Type B pancreatic cell (in vitro differentiated cells): ENCODE measurements at places on chromosomes 11 and 22.

GRCh38 chr11:34192481-34193401 lies 87.3 kb downstream of the NAT10 start:
- DNase-seq, result no peak

DNA sequence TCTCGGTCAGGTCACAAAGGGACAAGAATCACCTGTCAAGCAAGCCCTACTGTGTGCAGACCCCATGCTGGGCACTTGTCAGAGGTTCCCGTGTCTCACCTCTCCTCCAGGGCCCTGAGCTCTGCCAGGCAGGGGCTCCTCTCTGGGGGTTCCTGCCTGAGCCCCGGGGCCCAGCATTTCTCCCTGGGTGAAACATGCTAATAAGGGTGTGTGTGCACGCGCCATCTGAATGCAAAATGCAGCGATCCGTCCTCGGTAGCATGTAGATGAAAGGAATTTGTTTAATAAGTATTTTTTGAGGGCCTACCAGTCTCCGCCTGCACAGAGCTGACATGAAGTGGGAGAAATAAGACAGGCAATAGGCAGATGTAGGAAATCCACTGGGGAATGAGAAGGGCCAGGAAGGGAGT lies 5.8 kb downstream of the ELFN2 start:
- no peak for DNase-seq

DNA sequence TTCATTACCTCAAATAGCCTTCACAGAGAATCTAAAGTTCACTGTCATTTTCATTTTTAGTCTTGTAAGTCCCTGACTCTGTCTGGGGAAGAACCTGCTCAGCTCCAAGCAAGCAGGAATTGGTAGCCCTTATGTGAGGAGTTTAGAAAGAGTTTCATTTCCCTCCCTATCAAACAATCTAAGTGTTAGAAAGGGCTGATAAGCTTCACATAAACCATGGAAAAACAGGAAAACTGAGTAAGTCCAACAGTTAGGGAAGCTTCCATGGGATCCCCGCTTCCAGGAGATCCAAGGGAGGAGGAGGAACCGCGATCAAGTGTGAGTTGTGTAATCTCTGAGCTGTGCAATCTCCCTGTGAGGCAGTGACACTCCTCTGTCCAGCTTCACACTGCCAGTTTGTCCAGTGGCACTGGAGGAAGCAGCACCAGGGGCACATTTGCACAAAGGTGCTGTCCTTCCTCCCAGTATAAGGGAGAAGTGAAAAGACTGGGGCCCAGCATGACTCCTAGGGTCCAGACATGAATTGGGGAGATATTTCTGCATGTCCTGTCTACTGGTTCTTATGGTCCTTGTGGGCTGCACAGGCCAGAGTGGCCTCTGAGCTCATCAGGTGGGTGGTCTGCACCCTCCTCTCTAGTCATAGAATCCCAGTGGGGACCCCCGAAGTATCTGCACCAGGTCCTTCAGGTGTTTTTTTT lies 4.3 kb downstream of the PRAME start:
- no peak for DNase-seq

DNA sequence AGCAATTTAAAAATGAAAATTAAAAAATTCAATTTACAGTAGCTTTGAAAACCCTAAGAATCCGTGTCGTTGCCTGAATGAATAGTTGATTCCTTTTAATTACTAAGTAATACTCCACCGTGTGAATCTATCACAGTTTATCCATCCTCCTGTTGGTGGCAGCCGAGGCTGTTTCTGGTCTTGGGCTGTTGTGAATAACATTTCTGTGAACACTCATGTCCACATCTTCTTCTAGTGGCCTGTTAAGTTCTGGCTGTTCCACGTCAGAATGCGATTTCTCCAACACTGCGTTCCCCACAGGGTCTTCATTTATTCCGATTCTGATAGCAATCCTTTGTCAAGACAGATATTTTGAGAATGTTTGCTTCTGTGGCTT lies 223.0 kb downstream of the TBC1D22A start:
- no peak for DNase-seq

GRCh38 chr11:19594326-19594725 lies 118.3 kb upstream of the NAV2 start:
- no peak for DNase-seq

DNA sequence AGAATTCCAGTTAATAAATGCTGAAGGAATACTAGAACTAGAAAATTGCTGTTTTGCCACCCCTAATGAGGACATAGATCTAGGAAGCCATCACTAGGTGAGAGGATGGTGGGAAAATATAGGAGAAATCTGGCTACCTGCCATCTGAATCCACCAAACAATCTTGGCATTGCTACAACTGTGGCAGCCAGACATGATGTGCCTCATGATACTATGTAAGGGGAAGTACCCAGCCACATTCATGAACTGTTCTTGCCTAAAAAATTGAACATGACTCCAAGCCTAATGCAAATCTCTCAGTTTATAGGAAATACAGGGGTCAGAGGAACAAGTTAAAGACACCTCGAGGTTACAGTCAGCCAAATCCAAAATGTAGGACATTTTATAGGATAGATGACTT lies 72.8 kb downstream of the SFI1 start:
- no peak for DNase-seq

GRCh38 chr11:119742263-119742861 lies 13.4 kb upstream of the NECTIN1 start:
- DNase-seq, result no peak

GRCh38 chr22:27990879-27991278 lies 71.8 kb upstream of the PITPNB start:
- no peak for DNase-seq

GRCh38 chr11:79925570-79925969 lies 484.7 kb upstream of the TENM4 start:
- DNase-seq, result no peak

DNA sequence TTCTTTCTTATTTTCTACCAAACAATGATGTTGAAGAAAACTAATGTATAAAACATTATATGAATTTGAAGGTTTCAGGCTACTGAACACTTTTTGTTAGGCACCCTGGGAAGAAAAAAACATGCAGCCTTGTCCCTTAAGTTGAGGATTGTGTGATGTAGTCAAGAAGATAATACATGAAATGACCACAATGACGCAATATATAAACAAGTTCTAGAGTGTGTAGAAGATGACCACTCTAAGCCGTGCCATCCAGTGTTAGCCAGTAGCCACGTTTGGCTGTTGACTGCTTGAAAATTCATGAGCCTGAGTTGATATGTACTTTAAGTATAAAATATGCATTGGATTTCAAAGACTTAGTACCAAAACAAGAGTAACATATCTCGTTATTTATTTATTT lies 16.2 kb downstream of the SWAP70 start:
- no peak for DNase-seq

- DNase-seq, result no peak
Observed at GRCh38 chr11:1422481-1422880, 32.7 kb downstream of the BRSK2 start.

GRCh38 chr11:64298966-64299846 lies 952 bp upstream of the CATSPERZ start:
- DNase-seq, result no peak

DNA sequence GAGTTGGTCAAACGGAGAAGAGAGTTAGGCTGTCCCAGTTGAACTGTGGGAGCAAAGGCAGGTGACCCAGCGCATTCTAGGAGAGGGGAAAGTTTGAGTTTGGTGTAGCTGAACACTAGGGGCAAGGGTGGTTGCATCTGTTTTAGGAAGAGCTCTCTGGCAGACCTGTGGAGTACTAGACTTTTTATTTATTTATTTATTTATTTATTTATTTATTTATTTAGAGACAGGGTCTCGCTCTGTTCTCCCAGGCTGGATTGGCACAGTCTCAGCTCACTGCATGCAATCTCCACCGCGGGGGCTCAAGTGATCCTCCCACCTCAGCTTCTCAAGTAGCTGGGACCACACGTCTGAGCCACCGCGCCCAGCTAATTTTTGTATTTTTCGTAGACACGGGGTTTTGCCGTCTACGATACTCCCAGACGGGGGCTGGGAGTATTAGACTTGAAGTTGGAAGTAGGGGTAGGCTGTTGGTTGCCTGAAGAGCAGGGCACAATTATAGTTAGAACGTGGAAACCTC lies 950 bp upstream of the ACER3 start:
- no peak for DNase-seq

- no peak for DNase-seq
Observed at GRCh38 chr11:92399705-92400104, 175.1 kb downstream of the FAT3 start.

DNA sequence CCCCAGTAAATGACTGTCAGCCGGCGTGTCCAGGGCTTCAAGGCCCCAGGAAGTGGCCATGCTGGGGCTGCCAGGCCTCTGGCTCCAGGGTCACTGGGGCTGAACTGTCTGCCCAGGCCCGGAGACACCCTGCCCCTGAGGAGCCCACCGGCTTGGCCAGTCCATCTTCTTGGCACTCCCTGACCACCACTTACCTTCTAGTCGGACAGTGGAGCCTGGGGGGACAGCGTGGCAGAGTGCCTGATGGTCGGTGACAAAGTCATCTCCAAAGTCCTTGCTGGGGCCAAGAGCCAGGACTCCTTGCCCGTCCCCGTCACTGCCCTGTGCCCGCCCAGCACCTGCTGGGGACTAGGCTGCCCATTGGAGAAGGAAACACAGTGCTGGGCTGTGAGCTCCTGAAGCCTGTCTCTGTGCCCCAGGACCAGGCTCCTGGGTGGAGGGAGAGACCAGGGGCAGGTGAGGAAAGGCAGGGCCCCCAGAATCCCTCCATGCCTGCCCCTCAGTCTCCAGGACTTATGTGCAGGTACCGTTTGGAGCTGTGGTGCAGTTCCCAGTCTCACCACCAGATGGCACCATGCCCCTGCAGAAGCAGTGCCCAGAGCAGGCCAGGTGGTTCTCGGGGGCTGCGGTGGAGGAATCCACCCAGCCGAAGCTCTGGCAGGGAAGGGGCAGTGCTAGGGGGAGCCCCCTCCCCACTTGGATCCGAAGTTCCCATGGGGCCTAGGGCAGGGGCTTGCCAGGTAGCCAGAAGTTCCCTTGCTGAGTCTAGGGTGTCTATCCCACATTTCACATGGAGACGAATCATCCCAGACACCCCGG lies 6.0 kb upstream of the CCDC188 start:
- DNase-seq, result peak; percentile 93

- peak; percentile 68 for DNase-seq
Observed at GRCh38 chr11:70067591-70068341, 10.4 kb upstream of the ANO1 start.

GRCh38 chr11:73113426-73113825 lies 28.7 kb downstream of the FCHSD2 start:
- DNase-seq, result no peak

GRCh38 chr11:106063009-106063408 lies 14.1 kb downstream of the KBTBD3 start:
- DNase-seq, result no peak

DNA sequence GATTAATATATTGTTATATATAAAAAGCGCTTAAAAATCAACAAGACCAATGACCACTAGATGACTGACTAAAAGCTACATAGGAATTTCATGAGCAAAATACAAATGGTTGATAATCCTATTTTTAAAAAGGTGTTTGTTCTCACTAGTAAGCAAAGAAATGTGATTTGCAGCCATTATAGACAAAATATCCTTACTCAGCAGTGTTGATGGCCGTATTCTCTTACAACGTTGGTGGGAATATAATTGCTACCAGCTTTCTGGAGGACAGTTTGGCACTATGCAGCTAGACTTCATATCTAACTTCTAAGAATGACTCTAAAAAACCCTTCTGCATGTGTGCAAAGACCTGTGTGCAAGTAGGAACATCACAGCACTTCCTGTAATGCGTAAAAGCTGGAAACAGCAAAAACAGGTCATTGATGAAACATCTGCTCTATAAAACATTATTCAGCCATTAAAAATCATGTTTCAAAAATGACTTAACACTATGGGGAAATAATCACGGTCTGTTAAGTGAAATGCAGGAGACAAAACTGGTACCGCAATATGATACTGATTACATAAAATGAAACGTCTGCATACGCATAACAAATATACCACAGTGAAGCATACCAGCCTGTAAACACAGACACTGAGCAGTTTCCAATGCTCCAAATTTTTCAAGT lies 70.1 kb upstream of the LINC01488 start:
- no peak for DNase-seq

GRCh38 chr11:95412074-95412473 lies 181.1 kb upstream of the SESN3 start:
- DNase-seq, result no peak

DNA sequence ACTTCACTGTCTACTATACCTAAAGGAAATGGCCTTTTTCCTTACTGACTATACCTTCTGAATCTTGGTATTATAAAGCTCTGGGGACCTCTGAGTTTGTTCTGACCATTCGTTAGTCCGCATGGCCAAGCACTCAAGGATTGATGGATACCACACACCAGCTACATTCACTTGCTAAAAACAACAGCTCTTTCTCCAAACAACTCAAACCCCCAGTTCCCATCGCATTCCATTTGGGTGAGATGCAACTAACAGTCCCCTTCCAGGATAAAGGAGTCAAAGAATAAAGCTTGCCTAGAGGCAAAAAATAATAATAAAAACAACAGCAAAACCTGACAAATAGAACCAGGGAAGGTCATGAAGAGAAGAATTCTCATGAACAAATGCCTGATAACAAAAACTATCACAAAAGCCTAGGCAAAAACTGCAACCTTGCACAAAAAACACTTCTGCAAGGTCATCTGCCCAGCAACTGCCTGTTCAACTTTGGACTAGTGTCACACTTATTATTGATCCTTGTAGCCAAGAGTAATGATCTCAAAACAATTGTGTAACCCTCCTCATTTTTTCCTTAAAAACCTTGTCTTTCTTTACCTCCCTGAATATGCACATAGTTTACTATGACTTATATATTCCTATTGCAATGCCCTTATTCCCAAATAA lies 139.0 kb upstream of the GUCY1A2 start:
- no peak for DNase-seq

DNA sequence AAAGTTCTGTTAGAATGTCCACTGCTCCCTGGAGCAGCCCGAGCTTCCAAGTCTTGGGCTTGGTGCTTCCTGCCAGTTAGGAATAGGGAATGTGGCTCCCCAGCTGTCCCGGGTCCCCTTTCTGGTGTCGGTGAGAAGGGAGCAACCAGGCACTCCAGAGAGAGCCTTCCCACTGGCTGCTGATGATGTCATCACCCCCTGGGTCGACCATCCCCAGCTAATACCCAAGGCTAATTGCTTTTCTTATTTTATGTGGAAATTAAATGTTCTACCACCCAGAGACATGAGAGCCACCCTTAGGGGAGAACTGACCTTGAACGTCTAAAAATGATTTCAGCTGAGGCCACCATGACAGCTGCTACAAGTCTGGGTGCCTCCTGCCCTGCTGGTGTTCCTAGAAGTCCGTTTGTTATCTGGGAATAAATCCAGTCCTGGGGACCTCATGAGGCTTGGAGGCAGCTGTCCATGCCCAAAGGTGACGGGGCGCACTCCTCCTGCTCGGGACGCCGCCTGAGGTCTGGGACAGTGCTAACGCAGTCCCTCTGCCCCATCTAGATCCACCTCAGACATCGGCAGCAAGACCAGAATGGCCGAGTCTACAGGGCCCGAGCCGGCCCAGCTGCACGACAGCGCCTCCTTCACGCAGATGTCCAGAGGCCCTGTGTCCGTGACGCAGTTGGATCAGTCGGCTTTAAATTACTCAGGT lies 42.3 kb downstream of the C11orf91 start:
- no peak for DNase-seq
